Chondrocyte (in vitro differentiated cells): ENCODE measurements at places on chromosomes 2 and 18.
A peak's percentile ranks its signal among the peaks of the same experiment; 100 is the strongest.

- no peaks in the 10 kb centered on the region for H3K4me1 ChIP-seq
- no peak for DNase-seq
- H3K27me3 ChIP-seq, result peaks cover 1% of the 10 kb centered on the region
- H3K27ac ChIP-seq, result no peak overlapping the region
- H3K4me3 ChIP-seq, result no peak overlapping the region
- H3K36me3 ChIP-seq, result no peaks in the 10 kb centered on the region
Measured at GRCh38 chr2:7524195-7524594, 607.0 kb downstream of the RNF144A start.

DNA sequence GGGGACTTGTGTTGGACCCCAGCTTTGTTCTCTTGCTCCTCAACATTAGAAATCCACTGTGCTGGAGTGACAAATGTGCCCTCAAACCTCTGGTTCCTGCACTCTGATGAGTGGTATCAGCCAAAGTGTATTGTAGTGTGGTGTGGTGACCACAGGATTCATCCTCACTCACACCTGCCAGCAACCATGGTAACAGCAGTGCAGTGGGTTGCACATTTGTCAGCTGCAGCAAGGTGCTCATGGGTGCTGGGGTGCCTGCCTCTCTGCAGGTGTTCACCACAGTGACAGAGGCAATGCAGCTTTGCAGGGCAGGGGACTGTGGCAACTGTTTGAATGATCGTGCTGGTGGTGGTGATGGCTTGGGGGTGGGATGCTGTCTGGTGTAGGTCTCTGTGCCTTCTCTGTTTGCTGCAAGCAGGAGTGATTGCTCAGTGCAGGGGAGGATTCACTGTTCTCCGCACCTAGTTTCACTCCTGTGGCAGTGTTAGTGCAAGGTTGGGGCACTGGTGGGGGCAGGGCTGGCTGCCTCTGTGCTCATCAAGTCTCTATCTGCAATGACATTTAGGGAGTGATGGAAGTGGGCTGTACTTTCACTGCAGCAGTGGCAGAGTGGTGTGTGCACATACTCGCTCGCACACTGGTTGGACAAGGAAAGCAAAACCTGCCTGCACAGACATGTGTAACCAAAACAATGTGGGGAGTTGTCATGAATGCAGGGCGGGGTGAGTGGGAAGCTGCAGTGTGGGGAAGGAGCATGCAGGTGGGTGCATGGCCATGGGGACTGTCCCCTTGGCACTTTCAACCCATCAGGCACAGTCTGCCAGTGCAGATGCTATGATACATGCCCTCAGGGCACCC, 301.1 kb downstream of the PIK3C3 start:
- no peak overlapping the region for H3K4me3 ChIP-seq
- H3K4me1 ChIP-seq, result no peaks in the 10 kb centered on the region
- H3K27ac ChIP-seq, result no peak overlapping the region
- no peak for DNase-seq
- peaks cover 5% of the 10 kb centered on the region for H3K27me3 ChIP-seq
- H3K36me3 ChIP-seq, result no peaks in the 10 kb centered on the region

DNA sequence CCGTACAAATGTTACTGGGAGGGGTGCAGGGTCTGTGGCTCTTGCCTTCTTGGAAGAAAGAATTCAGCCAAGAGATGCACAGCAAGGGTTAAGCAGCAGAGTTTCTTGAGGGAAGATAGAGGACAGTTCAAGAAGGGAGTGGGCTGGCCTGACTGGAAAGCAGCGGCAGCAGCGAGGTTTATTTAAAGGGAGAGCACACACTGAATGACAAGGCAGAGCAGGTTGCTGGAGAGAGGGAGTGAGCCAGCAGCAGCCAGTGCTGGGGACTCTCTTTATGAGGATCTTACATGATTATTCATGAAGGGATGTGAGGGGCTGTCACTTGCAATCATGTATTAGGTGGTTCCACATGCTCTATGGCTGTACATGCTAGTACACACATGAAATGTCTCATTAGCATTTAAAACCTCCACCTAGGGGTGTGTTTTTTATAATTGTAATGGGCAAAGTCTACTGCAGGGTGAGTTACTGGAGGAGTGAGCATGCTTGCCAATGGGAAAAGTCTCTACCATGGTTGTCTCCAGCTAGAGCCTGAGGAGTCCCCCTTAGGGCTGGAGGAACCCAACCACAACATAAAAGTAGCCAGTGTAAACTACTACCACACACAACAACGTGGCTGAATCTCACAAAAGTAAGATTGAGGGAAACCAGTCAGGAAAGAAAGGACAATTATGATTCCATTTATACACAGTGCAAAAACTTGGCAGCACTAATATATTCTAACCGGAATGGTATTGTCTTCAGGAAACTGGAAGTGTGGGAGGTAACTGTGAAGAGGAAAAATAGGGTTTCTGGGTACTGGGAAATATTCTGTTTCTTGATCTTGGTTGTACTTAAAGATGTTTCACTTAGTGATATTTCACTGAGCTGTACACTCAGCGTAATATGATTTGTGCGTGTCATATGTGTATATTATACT, 87.6 kb upstream of the FAM110C start:
- H3K4me1 ChIP-seq, result peaks cover 6% of the 10 kb centered on the region
- no peaks in the 10 kb centered on the region for H3K36me3 ChIP-seq
- H3K27me3 ChIP-seq, result peaks cover 15% of the 10 kb centered on the region
- H3K27ac ChIP-seq, result no peak overlapping the region
- no peak for DNase-seq
- H3K4me3 ChIP-seq, result no peak overlapping the region

DNA sequence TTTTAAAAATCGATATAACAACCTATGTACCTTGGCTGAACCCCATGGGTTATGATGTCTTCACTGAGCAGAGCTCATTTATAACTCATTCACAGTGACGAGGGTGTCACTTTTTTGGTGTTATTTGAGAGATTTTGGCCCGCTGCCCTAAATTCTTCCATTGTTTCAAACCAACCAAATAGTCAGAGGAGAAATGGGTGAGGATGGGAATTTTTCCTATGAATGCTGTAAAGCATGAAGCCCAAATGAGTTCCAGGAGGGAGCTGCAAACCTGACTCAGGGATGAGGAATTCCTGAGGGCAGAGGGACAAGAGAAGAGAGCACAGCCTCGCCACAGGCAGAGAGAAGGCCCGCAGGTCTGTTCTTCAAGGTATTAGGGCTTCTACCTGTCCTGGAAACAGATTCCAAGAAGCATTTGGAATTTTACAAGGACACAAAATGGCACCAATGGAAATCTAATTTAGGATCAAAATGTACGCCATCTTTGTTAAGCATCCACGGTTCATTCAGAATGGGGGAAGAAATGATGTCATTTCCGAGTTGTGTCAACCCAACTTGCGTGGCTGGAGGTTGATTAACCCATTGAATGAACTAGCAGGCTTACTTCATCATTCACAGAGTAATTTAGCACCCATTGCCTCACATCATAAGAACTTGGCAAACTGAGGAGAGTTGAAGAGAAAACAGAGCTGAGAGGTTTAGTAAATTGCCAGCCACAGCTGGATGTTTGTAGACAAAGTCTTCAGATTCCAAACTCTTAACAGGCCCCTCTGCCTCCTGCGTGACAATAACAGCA, 133.5 kb downstream of the LAMA3 start:
- H3K4me3 ChIP-seq, result no peak overlapping the region
- no peak overlapping the region for H3K27ac ChIP-seq
- no peaks in the 10 kb centered on the region for H3K27me3 ChIP-seq

DNA sequence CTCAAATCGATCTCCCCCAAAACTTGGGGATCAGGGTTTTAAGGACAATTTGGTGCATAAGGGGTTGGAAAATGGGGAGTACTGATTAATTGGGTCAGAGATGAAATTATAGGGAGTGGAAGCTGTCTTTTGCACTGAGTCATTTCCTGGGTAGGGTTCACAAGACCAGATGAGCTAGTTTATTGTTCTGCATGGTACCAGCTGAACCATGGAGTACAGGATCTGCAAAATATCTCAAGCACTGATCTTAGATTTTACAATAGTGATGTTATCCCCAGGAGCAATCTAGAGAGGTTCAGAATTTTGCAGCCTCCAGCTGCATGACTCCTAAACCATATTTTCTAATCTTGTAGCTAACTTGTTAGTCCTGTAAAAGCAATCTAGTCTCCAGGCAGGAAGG, 73.1 kb downstream of the CPO start:
- peaks cover 24% of the 10 kb centered on the region for H3K4me1 ChIP-seq
- no peaks in the 10 kb centered on the region for H3K27me3 ChIP-seq
- DNase-seq, result no peak
- no peaks in the 10 kb centered on the region for H3K36me3 ChIP-seq

DNA sequence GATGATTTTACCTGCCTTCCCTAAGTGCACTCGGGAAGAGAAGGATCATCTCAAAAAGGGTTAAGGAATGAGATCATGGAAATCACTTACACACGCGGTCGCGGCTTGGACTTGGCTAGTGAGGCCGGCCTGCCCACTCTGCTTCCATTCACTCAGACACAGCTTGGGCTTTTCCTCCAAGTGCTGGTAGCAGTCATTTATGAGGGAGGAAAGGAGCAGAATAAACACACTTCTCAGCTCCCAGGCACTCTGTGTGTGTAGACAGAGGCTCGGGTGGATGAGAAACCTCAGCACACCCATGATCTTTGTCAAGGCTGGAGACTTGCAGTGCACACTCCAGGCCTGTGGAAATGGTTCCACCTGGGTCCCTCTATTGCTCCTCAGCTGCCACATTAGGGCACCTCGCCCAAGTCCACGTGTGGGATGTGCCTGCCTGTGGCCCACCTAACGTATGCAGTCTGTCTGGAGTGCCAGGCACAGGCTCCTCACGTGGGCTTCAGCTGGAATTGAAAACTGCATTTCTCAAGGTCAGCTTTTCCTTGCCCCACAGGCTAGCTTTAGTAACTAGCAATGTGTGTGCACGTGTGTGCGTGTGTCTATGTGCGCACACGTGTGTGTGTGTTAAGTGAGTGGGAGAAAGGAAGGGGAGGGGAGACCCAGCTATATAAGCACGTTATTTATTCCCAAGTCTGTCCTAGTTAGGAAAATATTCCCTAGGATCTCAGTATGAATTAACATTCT, 288.4 kb downstream of the SOX11 start:
- no peak overlapping the region for H3K4me3 ChIP-seq
- H3K27ac ChIP-seq, result no peak overlapping the region
- DNase-seq, result no peak
- H3K27me3 ChIP-seq, result no peaks in the 10 kb centered on the region
- H3K4me1 ChIP-seq, result peaks cover 7% of the 10 kb centered on the region

GRCh38 chr2:127091148-127091547, 15.8 kb downstream of the BIN1 start:
- H3K27ac ChIP-seq, result no peak overlapping the region
- no peaks in the 10 kb centered on the region for H3K27me3 ChIP-seq
- H3K4me3 ChIP-seq, result no peak overlapping the region
- DNase-seq, result no peak
- no peaks in the 10 kb centered on the region for H3K36me3 ChIP-seq

DNA sequence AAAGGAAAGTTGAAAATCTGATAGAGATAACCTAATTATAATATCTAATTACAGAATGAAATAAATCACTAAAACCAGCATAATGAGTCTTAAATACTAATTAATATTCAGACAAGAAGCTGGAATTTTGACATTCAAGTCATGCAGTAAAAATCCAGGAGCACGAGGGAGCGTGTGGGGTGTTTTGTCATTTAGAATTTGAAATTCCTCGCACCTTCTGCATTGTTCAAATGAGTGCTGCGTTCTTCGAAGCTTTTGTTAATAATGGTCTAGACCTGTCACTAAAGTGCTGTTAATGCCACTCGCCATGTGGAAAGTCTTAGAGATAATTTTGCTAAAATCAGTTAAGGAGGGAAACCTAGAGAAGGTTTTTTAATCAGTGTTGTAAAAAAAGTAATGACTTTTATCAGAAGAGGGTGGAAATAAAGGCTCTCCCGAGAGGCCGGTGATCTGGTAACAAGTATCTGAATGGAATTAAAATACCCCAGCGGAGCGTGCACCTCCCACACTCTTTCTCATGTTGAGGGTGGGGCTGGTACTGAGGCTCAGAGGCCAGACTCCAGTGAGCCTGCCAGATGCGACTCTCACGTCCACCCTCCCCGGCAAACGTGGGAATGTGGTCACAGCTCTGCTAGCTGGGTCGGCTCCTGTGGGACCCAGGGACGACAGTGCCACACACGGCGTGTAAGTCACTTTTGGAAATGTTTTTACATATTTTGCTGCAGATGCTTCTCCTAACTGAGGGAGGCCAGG, 69.4 kb upstream of the MYT1L start:
- no peaks in the 10 kb centered on the region for H3K36me3 ChIP-seq
- no peak for DNase-seq
- H3K4me3 ChIP-seq, result no peak overlapping the region
- H3K27me3 ChIP-seq, result no peaks in the 10 kb centered on the region

DNA sequence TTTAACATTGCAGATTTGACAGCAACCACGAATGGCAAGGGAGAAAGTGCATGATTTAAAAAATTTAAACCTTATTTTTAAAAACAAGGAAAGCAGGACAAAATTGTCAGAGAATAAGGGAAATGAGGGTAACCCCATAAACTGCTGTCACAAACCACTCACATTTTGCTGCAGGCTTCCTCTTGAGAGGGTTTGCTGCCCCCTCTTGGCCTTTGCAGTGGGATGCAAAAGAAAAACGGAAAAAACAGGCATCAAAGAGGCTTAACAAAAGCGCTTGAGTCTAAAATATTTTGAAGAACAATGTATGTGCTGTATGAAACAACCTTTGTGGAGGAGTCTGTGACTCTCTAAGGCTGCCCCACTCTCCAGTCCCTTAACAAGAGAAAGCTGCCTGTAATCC, 91.6 kb downstream of the TMX3 start:
- DNase-seq, result no peak
- H3K27ac ChIP-seq, result no peak overlapping the region
- H3K4me3 ChIP-seq, result no peak overlapping the region
- H3K4me1 ChIP-seq, result no peaks in the 10 kb centered on the region

- no peaks in the 10 kb centered on the region for H3K27me3 ChIP-seq
- H3K36me3 ChIP-seq, result peaks cover 14% of the 10 kb centered on the region
- DNase-seq, result no peak
- H3K4me3 ChIP-seq, result no peak overlapping the region
Measured at GRCh38 chr2:127514485-127514884, 11.8 kb downstream of the IWS1 start.

DNA sequence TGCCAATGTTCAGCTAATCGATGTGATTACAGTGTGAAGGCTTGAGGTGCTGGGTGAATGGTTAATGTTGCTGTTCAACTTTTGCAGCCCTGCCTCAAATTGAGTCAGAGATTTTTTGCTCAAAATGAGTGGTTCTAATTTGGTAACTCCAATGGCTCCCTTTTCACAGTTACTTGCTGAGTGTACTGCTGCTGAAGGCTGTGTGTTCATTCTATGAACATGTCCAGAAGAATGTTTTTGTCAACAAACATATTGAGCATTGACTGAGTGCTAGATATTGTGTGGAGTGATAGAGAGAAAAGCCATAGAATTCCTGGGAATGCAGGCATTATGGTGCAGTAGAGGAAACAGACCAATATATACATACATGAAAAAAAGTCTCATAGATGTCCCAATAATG, 39.0 kb upstream of the TCF4 start:
- no peaks in the 10 kb centered on the region for H3K36me3 ChIP-seq
- H3K27ac ChIP-seq, result no peak overlapping the region
- H3K4me3 ChIP-seq, result no peak overlapping the region
- H3K4me1 ChIP-seq, result no peaks in the 10 kb centered on the region

- H3K36me3 ChIP-seq, result no peaks in the 10 kb centered on the region
- H3K27ac ChIP-seq, result peak overlapping the region; percentile 73
- H3K4me3 ChIP-seq, result no peak overlapping the region
- no peaks in the 10 kb centered on the region for H3K27me3 ChIP-seq
- DNase-seq, result no peak
Measured at GRCh38 chr2:166881177-166881576, 7.1 kb upstream of the XIRP2 start.

GRCh38 chr2:18600255-18600613, 10.9 kb upstream of the NT5C1B start:
- no peaks in the 10 kb centered on the region for H3K36me3 ChIP-seq
- peaks cover 7% of the 10 kb centered on the region for H3K4me1 ChIP-seq
- no peak overlapping the region for H3K4me3 ChIP-seq
- no peak for DNase-seq
- no peak overlapping the region for H3K27ac ChIP-seq
